ENCODE measurements at places on chromosomes 16 and 17. TPM values are rescaled to one million over a fixed set of nuclear protein-coding genes. Genes with fewer than 3 reads are reported as not detected.

DNA sequence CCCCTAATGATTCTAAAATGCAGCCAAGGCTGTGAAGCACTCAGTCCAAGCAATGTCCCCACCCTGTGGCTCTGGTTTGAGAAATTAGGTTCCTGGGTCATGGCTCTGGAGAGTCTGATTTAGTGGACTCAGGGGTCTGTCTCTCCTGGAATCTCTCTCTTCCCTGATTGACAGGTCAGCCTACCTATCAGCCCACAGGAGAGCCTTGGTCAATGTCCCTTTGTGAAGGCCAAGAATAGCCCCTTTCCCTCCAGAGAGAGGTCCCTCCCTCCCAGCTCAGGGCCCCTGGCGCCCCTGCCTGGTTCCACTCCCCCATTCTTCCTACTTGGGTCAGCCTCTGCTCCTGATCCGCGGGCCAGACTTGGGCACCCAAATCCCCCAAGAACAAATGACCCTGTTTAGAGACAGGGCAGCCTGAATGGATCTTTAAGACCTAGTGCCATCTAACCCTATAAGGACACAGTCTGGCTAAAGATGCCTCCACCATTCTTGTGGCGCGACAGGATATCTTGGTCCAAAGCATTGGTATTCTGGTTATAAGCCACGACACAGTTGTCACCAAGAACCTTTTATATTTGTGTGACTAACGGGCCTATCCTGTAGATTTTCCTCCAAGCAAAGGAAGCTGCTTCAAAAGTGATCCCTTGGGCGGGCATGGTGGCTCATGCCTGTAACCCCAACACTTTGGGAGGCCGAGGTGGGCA is 38.3 kb upstream of the PRSS54 start:
- no peak for DNase-seq

DNA sequence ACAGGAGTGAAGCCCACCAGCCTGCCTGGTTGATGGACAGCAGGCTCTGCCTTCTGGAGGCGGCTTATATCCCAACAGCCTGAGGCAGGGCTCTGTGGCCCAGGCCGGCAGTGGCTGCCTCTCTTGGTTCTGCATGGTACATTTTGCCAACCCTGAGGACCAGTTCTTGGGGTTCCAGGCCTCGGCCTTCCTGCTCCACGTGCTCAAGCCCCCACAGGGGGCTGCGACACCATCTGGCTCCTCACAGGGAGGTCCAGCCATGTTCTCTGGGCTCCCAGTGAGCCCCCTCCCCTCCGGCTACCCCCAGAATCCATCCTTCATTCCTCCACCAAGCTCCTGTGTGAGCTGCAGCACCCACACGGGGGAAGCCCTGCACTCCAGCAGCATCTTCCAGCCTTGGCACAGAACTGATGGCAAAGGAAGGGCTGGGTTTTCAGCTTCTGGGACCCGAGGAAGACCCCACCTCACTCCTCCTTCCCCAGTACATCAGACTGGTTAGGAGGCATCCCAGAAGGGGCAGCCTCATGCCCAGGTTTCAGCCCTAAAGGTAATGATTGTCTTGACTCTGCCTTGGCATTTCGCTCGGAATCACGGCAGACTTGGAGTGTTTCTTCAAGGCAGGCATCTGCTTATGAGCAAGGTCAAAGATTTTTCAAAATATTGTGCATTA is 231.2 kb downstream of the CPPED1 start:
- no peak for DNase-seq

- DNase-seq = no peak
Measured at GRCh38 chr16:89811321-89811720, 5.1 kb downstream of the FANCA start.

GRCh38 chr17:12996357-12996756 is 21.5 kb downstream of the ELAC2 start:
- DNase-seq = no peak

GPR142 gene
- total RNA-seq = 0.28 TPM

All from activated CD4-positive, alpha-beta T cell treated with anti-CD3 and anti-CD28 coated beads, Interleukin-2, amount 10 ng/mL, durations not matched to agents 24 days and 14 days (primary cell).